NCI-H1694 (cell line): ENCODE measurements at places on chromosomes 16 and 17.

DNA sequence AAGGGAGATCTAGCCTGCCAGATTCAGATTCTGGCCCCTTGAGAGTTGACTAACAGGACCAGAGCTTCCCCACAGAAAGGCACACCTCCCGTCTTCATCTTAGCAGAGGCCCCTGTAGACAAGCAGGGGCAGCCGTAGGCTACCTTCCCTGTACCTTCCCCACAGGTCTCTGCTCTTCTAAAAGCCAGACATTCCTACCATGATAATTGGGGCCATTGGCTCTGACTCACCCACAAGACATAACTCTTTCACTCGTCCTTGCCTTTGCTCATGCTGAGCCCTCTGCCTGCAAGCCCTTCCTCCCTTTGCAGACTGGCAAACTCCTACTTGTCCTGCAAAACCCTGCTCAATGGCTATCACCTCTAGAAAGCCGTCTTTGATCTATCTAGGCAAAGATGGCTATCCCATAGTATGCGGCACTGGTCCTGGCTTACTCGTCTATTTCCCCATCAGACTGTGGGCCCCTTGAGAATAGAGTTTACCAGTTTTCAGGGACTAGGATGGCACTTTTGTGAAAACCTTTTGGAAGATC lies 43.8 kb downstream of the PIMREG start:
- no peak for DNase-seq

DNA sequence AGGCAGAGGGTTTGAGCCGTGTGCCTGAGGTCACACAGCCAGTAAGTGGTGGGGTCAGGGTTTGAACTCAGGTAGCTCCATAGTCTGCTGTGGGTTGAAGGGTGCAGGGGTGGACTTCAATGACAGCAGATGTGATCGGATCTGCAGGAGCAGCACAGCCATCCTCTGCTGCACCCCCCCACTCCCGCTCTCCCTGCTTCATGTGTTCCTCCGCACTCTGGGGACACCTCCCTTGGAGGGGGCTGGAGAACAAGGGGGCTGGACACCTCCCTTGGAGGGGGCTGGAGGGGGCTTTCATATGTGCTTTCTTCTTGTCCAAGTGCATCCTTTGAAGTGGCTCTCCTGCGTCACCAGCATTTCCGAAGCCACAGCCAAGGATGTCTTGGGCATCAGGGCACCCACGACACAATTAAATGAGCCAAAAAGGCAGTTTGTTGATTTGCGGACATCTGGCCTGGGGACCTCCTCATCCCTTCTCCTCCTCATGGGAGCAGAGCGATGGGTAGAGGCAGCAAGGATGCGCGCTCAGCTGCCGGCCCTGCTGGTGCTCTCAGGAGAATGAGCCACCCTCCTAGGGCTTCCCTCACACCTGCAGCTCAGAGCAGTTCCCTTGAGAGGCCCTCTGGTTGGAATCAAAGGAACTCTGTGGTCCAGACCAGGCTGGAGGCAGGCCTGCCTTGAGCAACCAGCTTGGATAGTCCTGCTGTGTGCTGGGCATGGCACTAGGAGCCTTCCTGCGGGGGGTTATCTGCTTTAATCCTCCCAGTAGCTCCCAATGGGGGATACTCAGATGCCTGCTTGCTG lies 26.2 kb downstream of the WSCD1 start:
- no peak for DNase-seq

DNA sequence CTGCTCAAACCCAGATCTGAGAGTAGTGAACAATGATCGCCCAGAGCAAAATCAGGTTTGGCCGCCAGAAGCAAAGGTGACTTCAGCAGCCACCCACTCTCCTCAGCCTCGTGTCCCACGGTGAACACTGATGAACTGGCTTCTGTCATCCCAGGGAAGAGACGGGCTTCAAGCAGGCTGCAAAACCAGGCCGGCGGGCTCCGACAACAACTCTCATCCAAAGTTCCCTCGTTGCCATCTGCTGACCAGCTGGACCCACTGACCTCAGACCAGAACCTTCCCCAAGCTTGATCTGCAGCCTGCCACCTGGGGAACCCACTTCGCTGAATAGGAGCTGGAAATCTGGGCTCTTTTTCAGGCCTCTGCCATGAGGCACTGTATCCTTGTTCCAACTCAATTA lies 69.6 kb upstream of the MRTFB start:
- no peak for DNase-seq

GRCh38 chr17:2718150-2718938 lies 6.8 kb upstream of the CLUH start:
- no peak for DNase-seq
